ENCODE measurements at places on chromosomes 11 and 22.

DNA sequence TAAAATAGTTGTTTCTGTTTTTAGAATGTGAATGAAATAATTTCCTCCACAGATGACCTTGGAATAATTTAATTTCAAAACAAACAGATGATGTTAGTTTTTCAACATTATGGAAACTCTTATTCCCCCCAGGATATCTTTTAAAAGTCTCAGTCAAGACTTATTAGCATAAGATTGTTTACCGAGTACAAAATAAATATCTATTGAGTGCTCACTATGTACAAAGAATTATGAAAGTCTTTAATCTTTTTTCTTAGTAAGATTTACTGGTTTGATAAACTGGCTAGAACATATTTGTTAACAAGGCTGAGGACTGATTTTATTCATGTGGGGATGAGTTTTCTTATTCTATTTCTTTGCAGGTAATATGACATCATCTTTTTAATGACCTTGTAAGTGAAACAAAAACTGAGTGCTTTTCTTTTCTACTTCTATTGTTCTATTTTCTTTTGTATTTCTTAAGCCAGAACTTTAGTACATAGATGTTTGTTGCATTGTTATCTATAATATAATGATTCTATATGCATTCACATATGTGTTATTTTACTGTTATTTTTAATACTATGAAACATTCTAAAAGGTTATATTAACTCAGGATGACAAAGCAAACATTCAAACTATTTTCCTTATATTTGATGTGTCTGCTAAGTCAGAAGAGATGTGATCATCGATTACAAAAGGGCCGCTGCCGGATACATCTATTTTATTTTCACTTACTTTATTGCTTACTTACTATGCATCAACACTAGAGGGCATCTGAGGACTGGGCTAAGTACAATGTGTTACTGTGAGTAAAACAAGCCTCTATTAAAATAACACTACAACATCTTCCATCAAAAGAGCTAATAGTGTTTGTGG, 111.0 kb upstream of the ARHGAP42 start:
- DNase-seq: peak; percentile 24

DNA sequence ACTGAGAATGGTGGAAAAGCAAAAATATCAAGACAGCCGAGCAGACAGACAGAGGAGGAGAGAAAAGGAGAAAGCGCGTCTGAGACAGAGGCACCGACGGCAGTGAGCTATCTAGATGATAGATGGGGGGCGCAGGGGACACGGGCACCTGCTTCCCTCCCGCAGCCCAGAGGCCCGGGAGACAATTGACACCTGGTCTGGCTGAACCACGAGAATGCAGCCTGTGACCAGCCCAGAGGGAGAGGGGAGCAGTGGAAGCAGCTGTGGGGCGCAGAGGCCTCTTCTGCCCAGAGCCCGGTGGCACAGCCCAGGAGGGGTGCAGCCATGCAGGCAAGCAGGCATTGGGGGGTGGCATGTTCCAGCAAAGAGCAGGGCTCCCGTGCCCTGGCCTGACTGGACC, 48.2 kb downstream of the ELFN2 start:
- DNase-seq: no peak

GRCh38 chr11:46099963-46100316, 21.3 kb downstream of the PHF21A start:
- no peak for DNase-seq

- no peak for DNase-seq
Observed at GRCh38 chr11:96185220-96185768, 157.7 kb downstream of the MAML2 start.

GRCh38 chr11:9787981-9788521, 124.2 kb downstream of the SWAP70 start:
- peak; percentile 79 for DNase-seq

DNA sequence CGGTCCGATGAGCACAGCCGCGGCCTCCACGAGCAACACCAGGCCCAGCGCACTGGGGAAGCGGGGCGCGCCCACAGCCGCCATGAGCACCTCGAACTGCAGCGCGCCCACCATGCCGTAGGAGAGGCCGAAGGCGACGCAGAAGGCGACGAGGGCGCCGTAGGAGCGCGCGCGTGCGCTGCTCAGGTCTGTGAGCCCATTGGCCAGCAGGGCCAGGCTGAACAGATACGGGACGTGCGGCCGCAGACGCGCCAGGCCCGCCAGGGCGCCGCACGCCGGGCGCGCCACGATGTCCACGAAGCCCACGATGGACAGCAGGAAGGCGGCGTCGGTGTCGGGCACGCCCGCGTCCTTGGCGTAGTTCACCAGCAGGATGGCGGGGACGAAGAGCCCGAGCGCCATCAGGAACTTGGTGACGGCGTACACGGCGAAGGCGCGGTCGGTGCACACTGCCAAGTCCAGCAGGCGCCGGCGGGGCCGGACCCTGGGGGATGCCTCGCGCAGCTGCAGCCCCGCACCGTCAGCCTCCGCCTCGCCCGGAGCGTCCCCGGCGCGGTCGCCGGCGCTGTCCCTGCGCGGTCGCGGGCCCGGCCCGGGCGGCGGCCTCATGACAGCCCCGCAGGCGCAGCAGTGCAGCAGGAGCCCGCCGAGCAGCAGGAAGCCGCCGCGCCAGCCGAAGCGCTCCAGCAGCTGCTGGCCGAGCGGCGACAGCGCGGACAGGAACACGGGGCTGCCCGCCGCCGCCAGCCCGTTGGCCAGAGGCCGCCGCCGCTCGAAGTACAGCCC, 2.9 kb downstream of the SLC16A8 start:
- peak; percentile 51 for DNase-seq

DNA sequence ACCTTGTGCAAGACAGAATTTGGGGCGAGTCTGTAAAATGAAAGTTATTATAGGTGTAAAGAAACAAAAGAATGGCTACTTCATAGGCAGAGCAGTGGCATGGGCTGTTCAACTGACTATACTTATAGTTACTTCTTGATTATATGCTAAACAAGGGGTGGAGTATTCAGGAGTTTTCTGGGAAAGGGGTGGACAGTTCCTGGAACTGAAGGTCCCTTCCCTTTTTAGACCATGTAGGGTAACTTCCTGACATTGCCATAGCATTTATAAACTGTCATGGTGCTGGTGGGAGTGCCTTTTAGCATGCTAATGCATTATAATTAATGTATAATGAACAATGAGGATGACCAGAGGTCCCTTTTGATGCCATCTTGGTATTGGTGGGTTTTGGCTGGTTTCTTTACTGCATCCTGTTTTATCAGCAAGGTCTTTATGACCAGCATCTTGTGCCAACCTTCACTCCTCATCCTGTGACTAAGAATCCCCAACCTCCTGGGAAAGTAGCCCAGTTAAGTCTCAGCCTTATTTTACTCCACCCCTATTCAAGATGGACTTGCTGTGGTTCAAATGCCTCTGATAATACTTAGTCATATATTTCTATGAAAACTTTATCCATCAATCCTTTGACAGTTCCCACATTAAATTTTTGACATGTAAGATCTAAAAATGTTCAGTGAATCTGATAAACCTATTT, 118.6 kb downstream of the ARHGAP42 start:
- DNase-seq: peak; percentile 56

DNA sequence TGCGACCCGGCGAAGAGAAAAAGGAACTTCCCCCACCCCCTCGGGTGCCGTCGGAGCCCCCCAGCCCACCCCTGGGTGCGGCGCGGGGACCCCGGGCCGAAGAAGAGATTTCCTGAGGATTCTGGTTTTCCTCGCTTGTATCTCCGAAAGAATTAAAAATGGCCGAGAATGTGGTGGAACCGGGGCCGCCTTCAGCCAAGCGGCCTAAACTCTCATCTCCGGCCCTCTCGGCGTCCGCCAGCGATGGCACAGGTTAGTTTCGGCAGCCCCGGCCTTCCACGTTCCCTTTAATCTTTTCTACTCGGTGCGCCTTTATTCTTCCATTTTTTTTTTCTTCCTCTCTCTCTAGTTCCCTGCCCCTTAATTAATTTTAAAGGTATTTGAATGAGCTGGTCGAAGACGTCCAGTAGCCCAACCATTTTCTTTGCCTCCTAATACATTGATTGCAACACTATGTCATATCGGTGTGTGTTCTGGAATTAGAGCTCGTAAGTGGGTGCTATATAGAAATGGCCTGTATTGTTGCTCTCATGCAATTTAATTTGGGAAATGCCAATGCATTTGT, 537 bp downstream of the EP300 start:
- DNase-seq: peak; percentile 36

DNA sequence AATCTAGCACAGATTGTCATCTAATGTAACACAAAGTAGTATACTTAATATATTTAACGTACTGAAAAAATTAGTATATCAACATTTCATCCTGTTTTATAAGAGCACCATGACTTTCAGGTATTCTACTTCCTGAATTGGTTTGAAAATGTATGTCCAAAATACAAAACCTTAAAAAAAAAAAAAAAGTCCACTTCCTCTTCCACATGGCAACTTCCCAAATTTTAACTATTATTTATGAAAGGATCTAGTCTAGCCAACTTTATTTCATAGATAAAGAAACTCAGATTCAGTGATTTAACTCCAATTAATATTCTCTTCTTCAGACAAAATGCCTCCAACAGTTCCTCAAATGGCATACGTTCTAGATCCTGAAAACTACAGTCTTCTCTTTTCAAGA, 44.0 kb downstream of the PIK3C2A start:
- DNase-seq: no peak

DNA sequence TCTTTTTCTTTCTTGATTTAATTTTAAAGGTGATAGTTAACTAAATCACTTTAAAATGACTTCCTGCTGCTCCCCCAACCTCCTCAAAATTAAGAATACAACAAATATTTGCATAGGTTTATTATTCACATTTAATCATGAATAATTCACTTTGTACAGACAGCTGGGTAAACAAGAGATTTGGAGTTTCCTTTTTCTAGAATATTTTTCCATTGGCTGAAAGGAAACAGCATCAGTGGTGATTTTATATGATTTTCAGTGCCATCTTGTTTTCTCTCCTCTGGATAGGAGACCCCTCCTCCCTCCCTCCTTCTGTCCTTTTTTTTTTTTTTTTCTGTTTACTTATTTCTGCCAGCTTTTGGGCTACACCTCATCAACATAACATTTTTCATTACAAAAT, 60.5 kb downstream of the LIF start:
- no peak for DNase-seq

DNA sequence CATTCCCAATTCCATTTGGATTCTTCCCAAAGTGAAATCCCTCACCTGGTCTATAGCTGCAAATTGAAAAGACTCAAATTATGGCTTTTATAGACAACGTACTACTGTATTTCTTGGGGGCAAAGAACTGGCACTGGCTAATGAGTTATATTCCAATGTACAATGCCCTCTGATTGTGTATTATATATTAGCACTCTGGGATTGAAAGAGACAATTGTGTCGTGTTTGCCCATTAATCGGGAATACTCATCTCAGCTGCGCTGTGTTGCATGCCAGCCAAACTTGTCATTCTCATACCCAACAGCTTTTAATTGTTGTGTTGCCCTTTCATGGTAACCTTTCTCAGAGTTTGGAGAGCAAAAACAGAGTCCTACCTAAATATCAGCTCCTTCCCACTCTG, 55.0 kb upstream of the ZBTB44 start:
- DNase-seq: no peak

- DNase-seq: no peak
Observed at GRCh38 chr11:39968071-39968470, 1491.4 kb downstream of the LRRC4C start.

GRCh38 chr22:25318081-25318823, 98.8 kb downstream of the CRYBB2 start:
- no peak for DNase-seq

GRCh38 chr22:48697694-48698276, 1129.9 kb downstream of the BRD1 start:
- no peak for DNase-seq

DNA sequence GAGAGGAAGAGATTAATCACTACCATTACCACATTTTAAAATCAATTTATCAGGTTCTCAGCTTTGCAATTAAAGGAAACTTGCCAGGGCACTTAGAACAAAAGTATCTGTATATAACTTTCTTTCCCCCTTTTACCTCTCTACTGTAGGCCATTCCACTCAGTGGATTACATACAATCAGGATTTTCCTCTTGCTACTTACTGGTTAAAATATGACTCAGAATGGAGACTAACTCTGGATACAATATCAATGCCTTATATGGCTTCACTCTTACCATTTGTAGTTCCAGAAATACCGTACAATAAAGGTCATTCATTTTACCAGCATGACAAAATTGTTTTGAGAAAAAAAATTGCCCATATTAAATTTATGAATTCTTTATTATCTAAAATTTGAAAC, 706.8 kb downstream of the KCNA4 start:
- DNase-seq: peak; percentile 38

DNA sequence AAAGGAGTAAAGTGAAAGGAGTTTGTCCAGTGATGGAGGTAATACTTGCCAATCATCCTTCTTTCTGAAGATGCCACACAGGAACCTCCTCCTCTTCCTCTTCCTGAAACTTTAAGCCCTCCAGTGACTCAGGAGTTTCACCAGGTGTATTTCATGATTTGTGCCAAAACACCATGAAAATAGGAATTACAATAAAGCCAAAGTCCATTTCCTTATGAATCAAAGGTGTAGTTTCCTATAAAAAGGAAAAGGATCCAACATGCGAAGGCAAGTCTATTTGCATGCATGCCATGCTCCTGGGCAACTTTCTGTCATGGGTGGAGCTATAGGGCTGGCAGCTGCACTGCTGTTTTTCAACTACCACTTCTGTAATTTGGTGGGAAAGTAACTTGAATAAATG, 9.8 kb upstream of the POU2AF1 start:
- DNase-seq: no peak

- no peak for DNase-seq
Observed at GRCh38 chr11:102527041-102527440, 3.5 kb downstream of the MMP7 start.

GRCh38 chr11:46429717-46430116, 38.1 kb upstream of the CHRM4 start:
- no peak for DNase-seq

DNA sequence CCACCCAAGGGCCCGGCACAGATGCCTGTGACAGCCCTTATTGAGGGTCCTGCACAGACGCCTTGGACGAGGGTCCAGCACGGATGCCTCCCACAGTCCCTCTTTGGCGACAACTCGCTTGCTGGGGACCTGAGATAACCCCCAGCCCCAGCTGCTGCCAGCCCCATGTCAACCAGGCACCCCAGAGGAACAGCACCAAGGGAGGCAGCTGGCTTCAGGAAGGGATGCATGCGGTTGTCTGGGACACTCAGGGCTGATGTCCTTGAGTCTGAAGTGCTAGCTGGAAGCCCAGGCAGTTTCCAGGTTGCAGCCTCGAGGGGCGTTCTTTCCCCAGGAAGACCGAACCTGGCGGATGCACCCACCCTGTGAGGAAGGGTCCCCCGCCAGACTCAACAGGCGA, 33.8 kb downstream of the MOB2 start:
- no peak for DNase-seq

DNA sequence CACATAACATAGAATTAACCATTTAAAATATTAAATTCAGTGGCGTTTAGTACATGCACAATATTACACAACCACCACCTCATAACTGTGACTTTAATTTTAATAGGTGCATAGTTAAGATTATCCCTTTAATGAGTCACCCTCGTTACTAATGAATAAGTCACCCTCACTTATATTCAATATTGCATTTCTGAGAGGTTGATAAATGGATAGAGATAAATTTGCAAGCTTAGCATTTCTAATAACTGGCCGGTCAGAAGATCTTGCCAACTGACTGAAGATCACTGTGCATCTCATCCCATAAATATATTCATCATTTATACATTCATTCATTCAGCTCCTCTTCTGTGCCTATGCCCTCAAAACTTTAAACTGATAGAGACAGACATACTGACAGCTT, 243.7 kb downstream of the TTC28 start:
- DNase-seq: no peak

GRCh38 chr11:71525188-71525937, 1.7 kb upstream of the KRTAP5-7 start:
- DNase-seq: no peak

- DNase-seq: no peak
Observed at GRCh38 chr22:36736701-36737320, 33.3 kb upstream of the CACNG2 start.
